ENCODE measurements at places on chromosomes 13 and 19.
A peak's percentile ranks its signal among the peaks of the same experiment; 100 is the strongest.

DNA sequence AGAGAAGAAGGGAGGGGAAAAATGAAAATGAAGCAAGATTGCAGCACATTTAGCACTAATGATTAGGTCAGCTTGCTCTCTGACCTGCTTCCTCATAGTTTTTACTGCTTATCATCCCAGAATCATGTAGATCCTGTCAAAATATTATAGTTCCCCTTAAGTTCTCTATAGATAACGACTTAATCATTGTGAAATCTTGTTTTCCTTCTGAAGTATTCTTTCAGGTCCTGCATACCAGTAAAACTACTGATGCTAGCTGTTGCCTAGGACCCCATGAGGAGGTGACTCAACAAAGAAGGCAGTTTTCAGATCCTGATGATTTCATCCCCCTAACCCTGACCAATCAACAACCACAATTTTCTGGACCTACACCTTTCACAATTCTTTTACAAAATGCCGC is 1131.7 kb downstream of the SLITRK5 start:
- no peak for DNase-seq

GRCh38 chr19:7888145-7888825 is at the start of gene LRRC8E:
Gene LRRC8E (plus strand): TSS chr19:7888510. CDS start chr19:7895604, 7,094 bp downstream.
- no peak for DNase-seq

DNA sequence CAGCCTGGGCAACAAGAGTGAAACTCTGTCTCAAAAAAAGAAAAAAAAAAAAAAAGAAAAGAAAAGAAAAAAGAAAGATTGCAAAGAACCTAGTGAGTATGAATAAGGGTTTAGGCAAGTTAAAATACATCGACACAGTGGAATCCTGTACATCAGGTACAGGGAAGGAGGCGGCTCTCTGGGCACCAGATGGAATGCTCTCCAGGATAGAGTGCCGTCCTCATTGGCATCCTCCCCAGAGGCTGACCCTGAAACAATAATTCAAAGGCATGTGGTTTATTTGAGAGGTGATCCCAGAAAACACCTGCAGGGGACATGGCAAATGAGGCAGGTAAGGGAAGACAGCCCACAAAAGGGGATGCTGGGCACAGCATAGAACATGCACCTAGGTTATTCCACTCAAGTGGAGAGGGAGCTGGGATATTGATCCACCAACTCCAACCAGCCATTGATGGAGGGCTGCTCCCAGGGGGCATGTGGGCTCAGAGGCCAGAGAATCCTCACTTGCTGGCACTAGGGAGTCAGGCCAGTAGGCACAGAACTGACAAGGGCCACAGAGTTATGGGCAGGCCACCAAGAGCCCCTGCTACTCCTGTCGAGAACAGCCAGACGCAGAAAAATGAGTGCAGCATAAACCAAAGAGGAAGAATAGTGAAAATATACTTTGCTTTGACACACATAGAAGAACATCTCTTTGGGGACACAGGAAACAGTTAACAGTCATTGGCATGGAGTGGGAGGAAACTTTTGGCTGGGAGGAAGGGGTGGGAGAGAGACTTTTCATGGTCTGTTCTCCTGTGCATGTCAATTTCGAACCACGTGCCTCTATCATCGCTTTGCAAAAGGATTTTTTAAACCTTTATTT is 4.2 kb downstream of the TSPAN16 start:
- DNase-seq: no peak

- DNase-seq: no peak
Observed at GRCh38 chr19:50854636-50855410, at the start of gene KLK3. Gene KLK3 (plus strand): TSS chr19:50854915. CDS start chr19:50854956, 41 bp downstream.

DNA sequence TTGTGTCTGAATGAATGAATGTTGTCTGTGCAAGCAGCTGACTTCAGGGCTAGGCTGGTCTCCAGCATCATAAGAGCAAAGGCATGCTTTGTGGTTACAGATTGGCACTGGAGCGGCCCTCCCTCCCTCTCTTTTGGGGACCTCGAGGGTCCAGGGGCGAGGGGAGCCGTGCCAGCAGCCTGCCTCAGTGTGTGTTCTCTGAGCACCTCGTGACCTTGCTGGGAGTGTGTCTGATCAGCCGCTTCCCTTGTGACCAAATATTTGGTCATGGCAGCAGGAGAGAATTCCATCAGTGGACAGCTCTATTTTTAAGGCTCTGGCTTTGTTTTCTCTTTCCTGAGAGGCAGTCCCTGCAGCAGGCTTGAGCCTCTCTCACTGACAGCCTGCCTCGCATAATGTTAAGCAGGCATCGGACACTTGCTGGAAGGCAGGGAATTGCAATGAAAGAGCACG is 329.7 kb downstream of the UQCRFS1 start:
- DNase-seq: no peak

- no peak for DNase-seq
Observed at GRCh38 chr19:36527873-36528193, 238 bp downstream of the ZNF260 start.

GRCh38 chr13:109146912-109147647 is 517.7 kb downstream of the MYO16 start:
- DNase-seq: no peak

GRCh38 chr19:29927944-29928625 is 14.0 kb upstream of the URI1 start:
- DNase-seq: peak; percentile 45

- no peak for DNase-seq
Observed at GRCh38 chr13:44064357-44064756, 184.7 kb downstream of the LACC1 start.
